ENCODE measurements at places on chromosomes 2 and 18.

DNA sequence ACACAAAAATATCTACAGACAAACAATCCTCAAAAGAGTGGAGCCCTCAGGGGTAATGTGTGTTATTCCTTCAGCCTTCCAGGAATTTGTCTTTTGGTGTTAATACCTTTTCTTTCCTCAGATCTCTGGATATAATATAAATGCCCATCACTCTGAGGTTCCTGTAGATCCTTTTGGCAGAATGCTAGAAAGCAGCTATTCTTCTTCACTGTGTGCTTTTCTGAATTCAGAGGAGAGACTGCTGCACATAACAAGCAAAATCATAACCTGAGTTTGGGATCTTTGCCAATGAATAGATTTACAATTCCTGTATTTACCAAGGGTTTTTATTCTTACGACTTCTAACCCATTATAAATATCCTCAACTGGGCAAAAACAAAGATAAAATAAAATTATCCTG, 57.3 kb downstream of the KLF7 start:
- no peak for DNase-seq

DNA sequence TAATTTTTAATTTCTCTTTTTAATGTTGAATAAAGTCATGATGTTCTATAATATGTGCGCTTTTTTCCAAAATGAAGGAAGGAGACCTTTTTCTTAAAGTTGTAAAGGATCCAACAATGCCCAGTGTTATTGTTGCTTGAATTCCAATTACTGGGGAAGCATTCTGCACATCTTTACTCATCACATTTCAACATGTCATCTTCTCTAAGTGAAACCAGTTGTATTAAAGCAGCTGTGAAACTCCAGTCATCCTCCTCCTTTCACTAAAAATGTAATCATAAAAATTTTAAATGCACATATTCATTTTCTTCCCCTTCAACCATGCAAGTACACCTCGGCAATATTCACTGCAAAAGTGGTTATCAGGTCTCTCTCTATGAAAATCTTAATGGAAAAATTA, 722.7 kb downstream of the TSN start:
- DNase-seq: no peak

DNA sequence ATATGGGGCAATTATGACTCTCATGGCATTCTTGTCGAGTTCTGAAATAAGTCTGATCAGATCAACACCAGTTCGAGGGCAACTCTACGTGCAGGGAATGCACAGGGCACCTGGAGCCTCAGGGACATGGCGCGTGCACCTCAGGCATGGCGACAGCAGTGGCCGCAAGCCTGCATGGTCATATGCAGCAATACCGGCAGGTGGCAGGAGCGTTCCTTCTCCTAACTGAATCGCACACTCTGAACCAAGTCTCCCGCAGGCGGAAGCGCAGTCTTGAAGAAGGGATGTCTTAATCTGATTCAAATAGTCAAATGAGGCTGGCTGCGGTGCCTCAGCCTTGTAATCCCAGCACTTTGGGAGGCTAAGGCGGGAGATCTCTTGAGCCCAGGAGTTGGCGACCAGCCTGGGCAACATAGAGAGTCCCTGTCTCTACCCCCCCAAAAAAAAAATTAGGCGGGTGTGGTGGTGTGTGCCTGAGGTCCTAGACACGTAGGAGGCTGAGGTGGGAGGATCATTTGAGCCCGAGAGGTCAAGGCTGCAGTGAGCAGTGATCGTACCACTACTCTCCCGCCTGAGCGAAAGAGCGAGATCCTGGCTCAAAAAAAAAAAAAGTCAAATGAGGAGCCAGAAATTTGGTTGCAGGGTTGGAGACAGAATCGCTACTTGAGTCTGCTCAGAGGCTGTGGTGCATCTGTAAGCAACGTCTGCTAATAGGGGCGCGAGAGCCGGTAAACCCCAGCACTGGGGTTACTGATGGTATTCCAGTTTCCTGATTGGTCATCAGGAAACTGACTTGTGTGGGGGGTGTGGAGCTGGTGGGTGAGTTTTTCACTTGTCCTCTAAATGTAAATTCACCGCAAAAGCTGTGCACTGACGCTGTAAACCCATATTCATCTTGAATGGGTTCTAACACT, 28.8 kb downstream of the FHL2 start:
- peak; percentile 53 for DNase-seq

DNA sequence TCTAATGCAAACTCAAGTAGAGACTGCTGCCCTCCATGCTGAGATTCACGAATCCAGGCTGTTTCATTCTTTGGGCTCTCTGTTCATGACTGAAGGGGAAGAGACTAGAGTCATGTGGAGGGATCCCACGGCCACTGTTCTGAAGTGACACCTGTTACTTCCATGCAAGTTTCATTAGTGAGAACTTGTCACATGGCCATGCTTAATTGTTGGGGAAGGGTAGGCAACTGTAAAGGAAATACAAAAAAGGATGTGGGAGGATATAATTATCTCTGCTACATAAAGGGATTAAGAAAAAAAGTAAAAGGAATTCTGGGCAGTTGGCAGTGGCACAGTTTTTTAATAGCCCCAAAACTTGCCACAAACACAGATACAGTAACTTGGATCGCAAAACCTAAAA, 28.0 kb upstream of the PSME4 start:
- DNase-seq: no peak

GRCh38 chr2:8119782-8120505, 561.9 kb upstream of the ID2 start:
- no peak for DNase-seq

DNA sequence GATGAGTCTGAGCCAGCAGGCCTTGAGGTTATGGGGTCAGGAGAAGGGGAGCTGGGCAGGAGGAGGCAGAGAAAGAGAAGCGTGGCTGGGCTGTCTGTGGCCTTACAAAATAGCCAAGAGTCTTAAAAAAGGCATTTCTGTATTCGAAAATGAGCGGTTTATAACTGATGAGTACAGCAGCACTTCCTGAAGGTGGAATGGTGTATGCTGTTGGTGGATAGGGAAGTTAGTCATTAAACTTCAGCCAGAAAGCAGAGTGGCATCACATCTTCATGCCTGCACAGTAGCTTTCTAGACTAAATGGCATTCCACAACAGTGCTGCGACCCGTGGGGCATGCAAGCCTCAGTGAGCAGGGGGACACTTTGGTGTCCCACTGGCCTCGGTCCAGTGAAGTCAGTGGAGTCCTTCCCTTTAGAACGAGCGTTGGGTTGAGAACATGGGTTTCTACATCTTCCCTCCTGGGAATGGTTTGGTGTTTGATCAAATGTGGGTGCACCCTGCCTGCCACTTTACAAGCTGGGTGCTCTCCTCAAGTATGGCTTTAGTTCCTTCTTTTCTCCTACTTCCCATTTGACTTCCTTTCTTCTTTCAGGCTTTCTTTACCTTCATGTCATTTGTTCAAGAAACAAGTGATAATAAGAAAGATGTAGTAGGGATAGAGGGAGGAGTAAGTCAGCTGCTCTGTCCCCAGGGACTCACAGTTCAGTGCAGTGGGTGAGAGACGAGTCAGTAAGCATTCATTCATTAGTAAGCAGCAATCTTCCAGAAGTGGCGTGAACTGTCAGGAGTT, 96.3 kb downstream of the ARMC9 start:
- DNase-seq: no peak

DNA sequence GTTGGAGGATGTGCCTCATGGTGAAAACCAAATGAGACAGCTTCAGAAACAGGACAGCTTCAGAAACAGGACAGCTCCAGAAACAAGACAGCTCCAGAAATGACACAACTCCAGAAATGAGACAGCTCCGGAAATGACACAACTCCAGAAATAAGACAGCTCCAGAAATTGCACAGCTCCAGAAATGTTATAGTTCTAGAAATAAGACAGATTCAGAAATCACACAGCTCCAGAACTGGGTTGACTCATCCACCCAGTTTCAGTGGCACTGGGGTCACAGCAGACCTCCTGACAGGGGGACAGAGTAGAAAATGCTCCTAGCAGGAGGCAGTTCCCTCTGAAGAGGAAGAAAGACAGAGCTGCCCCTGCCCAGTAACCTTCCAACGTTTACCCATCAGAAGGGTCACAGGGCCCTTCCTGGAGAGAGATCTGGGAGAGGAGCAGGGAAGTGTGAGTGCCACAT, 26.9 kb upstream of the COL6A3 start:
- no peak for DNase-seq

- no peak for DNase-seq
These were observed 588 bp upstream of the FOXI3 start for GRCh38 chr2:88452980-88453582.

DNA sequence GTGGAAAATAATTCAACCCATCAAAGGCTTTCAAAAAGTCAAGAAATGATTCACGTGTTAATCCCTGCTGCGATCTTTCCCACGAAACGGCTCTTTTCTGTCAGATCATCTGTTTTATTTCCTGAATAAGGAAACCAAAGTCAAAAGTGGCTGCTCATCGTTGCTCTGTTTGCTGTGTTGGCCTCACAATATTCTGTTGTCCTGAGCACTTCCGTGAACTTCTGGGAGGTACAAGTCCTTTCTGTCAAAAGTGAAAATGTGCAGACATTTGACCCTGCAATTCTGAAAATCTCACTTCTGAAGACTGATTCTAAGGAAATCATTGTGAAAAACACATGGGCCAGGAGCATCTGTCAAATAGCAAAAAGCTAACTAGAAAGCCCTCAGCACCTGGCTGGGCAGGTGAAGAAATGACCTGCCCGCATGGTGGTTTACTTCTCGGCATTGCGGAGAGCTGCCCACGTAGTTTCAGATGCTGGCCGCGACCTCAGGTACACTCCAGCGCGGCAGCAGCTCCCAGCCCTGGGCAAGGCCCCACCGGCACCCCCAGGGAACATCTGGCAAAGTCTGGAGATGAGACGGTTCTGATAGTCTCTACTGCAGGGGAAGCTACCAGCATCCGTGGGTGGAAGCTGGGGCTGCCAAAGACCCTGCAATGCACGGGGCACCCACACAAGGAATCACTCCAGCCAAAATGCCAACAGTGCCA, 31.9 kb upstream of the GPC1 start:
- DNase-seq: no peak

GRCh38 chr18:62525608-62526007, 2.8 kb downstream of the ZCCHC2 start:
- DNase-seq: no peak

DNA sequence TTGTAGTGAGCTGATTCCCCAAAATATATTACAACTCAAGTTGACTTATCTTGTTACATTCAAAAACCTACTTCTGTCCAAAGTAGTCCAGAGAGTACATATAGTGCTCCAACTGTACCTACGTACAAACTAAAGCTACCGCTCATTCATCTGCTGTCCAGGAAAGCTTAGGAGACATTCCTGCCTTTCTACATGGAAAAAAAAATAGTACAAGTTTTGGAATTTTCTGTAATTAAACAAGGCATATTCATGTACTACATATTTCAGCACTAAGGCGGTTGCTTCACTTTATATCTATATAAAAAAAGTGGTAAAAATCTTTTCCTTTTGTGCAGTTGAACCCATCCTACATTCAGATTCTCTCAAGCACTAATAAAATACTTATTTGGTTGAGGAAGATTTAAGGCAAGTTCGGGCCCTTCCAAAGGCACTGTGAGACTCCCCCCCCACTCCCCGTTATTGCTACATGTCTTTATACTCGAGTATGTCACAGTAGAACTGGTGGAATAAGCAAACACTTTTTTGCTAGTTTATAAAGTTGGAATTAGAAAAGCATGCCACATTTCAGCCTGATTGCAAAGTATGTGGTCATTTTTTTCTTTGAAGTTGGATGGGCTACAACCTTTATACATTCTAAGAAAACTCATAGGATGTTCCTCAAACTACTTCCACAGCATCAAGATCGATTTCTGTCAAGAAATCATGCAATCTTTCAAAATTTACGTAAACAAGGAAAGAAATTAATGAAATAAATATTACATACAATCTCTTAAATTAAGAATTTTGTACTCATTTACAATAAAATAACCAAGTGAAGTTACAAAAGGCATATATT, 3.7 kb downstream of the ZFP36L2 start:
- no peak for DNase-seq

- DNase-seq: no peak
These were observed 77.5 kb upstream of the SALL3 start for GRCh38 chr18:78901923-78902794.

DNA sequence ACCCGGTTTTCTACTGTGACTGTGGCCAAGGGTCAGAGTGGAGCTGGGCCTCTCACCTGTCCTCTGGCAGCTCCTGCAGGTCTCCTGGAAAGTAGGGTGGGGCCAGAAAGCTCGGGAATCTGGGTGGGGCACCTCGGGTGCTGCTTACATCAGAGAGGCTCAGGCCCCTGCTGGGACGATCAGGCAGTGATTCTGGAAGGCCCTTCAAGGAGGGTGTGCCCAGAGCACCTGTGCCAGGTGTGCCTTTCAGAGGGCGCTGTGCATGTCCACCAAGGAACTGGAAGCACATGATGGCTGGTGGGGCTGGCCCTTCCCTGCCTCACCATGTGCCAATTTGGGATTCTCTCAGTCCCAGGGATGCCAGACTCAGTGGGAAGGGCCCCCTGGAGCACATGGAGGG, 44.0 kb downstream of the ATP6V1C2 start:
- DNase-seq: no peak

DNA sequence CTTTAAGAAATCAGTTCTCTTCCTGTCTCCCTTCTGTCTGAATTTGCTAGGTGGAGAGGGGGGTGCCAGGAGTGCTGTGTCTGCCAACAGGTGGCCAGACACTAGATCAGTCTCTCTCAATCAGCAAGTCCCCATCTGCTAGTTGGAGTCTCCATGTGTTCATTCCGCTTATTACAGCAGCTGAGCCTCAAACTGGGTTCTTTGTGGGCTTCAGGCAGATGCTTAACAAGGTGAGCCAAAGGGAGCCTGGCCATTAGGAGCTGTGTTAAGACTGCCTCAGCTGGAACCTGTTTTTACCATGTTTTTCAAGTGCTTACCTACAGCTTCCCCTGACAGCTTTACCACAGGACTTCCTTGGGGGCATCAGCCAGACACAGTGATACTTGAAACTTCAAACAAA, 401.9 kb downstream of the LRP1B start:
- DNase-seq: no peak

DNA sequence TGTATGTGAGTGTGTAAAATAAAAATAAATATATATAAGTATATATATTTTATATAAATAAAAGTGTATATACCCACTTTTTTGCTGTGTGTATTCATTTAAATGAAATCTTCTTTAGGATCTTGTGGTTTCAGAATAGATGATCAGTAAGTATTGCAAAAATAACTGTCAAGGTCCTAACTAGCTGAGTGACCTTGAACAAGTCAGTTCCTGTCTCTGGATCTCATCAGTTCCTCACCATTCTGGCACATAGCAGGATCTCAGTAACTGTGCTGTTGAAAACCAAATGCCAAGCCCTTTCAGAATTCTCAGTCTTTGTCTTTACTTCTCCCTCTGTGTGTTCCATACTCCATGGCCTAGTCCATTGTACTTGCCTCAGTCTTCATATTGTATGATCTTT, 115.3 kb upstream of the CXCR4 start:
- no peak for DNase-seq

DNA sequence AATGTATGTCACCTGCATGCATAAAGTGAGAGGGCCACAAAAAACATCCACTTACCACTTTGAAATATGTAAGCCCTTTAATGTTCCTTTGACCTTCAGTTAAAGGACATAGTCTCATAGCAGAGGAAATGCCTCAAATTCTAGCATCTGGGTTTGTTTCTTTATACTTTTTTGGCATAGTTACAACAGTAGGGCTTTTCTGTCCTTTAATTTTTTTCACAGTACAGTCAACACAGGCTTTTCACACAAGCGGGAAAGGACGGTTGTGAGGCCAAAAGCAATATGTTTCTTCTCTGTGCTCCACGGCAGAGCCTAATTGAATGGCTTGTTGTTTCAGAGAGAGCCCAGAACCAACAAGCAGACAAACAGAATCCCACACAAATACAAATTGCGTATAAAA, 57.6 kb downstream of the CRIM1 start:
- no peak for DNase-seq

GRCh38 chr2:132638313-132639040, 31.5 kb downstream of the LYPD1 start:
- DNase-seq: no peak

GRCh38 chr18:23972453-23972852, 42.1 kb upstream of the TTC39C start:
- DNase-seq: no peak

Data from stimulated activated CD8-positive, alpha-beta memory T cell treated with anti-CD3 and anti-CD28 coated beads, Interleukin-4, amount 100 ng/mL, for 1 hour (primary cell).